ENCODE measurements at places on chromosomes 6 and 20. TPM values are rescaled to one million over a fixed set of nuclear protein-coding genes. Genes with fewer than 3 reads are reported as not detected.

DNA sequence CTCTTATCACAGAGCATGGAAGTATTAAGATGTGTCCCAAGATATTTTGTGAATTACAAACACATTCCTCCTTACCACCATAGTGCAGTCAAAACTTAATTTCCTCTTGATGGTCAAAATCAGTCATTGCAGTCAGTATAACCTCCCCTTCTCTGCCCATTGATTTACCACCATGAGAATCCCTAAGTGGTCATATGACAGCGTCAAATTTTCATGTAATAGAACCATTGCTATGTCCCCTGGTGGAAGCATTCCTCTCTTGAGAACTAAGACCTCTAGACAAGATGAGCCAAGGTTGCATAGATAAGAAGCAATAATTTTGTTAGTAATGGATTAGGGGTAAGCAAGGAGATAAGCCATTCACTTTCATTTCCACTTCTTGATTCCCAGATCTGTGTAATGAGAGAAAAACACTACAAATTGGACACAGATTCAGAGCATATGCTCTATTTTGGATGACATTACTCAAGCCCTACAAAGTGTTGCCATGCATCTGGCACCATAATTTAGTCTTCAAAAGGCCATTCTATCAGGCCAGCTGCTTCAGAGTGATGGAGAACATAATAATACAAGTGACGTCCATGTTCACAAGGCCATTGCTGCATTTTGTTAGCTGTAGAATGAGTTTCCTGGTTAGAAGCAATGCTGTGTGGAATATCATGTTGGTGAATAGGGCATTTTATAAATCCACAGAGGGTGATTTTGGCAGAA is 49.6 kb upstream of the PDE7B start:
- H3K4me3 ChIP-seq = no peak overlapping the region
- DNase-seq = no peak
- no peaks in the 10 kb centered on the region for H3K36me3 ChIP-seq
- H3K4me1 ChIP-seq = no peaks in the 10 kb centered on the region
- no peak overlapping the region for H3K27ac ChIP-seq

COL20A1 gene
- total RNA-seq = 10.2 TPM

DNA sequence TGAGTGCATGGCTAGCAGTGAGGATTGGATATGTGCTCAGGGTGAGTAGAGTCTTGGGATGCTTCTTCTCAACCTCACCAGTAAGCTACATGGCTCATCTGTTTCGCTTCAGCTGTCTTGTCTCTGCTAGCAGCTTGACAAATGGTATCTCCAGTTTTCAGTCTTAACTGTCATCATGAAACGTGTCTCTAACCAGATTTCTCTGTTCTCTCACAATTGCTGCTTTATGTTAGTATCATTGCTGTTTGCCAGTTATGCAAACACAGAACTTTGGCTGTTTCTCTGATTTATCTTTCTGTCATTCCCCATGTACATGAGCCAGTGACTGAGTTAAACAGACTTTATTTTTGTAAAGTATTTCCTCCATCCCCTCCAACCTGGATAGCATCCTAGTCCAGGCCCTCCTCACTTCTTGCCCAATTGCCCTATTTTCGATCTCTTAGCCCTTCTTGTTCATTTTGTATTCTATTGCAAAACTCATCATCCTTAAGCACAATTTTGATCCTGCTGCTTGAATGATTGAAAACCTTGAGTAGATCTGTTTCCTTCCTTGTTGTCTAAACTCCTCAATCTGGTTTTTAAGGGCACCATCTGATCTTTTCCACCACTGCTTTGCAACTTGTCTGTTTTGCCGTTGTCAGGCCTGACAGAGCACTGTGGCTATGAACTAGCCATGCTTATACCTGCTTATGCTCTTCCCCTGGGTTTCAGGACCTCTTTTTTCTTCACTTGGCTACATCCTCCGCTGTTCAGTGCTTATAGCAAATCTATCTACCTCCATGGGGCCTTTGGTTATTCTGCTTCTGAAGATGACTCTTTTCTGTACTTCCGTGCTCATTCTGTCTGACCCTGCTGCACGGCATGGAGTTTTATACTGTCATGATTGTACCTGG is 37.7 kb upstream of the ADIG start:
- H3K36me3 ChIP-seq = peaks cover 12% of the 10 kb centered on the region
- no peaks in the 10 kb centered on the region for H3K4me1 ChIP-seq
- H3K4me3 ChIP-seq = no peak overlapping the region

GRCh38 chr6:150485161-150485958 is 114.3 kb upstream of the PLEKHG1 start:
- DNase-seq = no peak
- no peak overlapping the region for H3K4me3 ChIP-seq
- no peaks in the 10 kb centered on the region for H3K27me3 ChIP-seq
- H3K36me3 ChIP-seq = no peaks in the 10 kb centered on the region
- H3K4me1 ChIP-seq = no peaks in the 10 kb centered on the region
- H3K27ac ChIP-seq = no peak overlapping the region

SMPDL3A gene
- total RNA-seq = 3.6 TPM

Data from neural crest cell (in vitro differentiated cells).